ENCODE measurements at places on chromosomes 11 and 22.

- peak; percentile 82 for DNase-seq
These were observed 25.8 kb upstream of the PPFIA1 start for GRCh38 chr11:70244698-70245097.

DNA sequence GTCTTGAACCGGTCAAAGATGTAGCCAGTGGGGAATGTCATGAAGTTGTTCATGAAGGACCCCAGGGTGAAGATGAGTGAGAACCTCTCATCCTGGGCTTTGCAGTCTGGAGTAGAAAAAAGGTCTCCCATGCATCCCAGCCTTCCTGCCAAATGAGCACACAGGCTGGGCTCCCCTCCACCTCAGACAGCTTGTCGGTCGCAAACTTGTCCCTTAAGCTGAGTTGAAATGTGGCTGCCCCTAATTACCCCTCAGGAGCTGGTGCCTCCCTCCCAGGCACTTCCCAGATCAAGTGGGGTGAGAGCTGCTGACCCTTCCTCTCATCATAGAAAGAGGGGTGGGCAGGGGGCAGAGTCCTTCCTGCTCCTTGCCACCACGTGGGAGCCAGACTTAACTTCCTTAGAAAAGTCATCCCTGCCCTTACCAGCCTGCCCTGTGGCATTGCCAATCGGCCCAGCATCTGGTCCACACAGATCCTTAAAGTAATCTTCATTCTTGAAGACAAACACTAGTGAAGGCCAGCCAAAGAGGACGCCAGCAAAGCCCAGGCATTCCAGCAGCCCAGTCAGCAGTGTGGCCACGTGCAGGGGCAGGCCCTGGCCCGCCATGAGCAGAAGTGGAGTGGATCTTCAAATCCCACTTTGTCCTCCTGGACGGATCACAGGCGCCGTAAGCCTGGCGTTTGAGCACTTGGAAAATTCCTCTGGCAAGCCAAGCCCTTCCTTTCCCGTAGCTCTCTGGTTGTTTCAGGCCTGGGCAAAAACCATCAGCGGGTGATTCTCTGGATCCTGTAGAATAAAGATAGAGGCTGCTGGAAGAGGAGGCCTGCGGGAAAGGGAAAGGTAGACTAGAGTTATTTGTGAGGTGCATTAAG lies 1.1 kb downstream of the SLC43A3 start:
- DNase-seq: no peak

DNA sequence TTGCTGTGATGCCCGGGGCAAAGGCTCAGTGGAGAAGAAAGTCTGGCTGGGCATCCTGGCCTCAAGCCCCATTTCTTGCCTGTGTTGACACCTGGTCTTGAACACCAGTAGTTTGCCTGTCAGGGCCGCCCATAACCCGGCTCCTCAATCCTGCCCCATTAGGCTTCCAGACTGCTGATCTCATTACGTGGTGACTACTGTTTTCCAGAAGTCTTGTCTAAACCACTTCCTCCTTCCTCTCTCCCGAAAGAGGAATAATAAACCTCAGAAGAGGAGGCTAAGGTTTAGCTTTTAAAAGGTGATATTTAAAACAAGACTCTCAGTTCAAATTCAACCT lies 97.7 kb downstream of the CD44 start:
- DNase-seq: no peak

DNA sequence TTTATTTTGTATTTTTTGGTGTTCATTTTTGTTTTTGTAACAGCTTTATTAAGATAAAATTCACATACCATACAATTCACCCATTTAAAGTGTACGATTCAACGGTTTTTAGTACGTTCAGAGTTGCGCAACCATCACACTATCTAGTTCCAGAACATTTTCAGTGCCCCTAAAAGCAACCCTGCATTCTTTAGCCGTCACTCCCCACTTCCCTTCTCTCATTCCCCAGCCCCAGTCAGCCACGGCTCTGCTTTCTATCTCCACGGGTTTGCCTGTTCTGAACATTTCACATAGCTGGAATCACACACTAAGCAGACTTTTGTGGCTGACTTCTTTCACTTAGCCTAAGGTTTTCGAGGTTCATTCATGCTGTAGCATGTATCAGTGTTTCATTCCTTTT lies 9.6 kb upstream of the KCNQ1OT1 start:
- DNase-seq: no peak

GRCh38 chr11:20873054-20873453 lies 203.7 kb downstream of the NELL1 start:
- peak; percentile 10 for DNase-seq

- DNase-seq: no peak
These were observed 363.9 kb downstream of the TBC1D22A start for GRCh38 chr22:47126344-47126811.

DNA sequence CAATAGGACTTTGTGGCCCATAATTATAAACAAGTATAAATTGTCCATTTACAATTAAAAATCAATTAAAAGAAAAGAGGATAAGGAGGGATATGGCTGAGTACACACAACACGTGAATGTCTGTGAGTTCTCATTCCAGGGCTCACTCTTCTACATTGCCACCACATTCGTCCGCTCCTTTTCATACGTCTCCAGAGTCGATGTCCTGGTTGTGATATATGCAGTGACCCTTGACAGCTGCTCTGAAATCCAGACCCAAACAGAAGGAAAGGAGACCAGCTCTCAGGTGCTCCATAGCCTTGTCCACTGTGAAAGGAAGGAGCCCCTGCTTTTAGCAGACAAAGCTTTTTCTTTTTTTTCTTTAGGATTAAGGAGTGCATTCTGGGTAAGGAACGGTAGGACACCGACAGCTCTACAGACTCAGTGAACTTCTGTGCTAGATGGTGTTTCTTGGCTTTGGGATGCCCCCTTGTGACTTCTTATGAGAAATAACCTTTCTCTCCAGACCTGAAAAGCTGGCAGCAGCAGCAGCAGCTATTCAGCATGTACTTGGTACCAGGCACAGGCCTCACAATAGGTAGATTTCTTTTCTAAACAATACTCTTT lies 19.7 kb upstream of the DNAJB13 start:
- DNase-seq: peak; percentile 45

GRCh38 chr11:44133335-44133946 lies 38.0 kb downstream of the EXT2 start:
- DNase-seq: no peak

DNA sequence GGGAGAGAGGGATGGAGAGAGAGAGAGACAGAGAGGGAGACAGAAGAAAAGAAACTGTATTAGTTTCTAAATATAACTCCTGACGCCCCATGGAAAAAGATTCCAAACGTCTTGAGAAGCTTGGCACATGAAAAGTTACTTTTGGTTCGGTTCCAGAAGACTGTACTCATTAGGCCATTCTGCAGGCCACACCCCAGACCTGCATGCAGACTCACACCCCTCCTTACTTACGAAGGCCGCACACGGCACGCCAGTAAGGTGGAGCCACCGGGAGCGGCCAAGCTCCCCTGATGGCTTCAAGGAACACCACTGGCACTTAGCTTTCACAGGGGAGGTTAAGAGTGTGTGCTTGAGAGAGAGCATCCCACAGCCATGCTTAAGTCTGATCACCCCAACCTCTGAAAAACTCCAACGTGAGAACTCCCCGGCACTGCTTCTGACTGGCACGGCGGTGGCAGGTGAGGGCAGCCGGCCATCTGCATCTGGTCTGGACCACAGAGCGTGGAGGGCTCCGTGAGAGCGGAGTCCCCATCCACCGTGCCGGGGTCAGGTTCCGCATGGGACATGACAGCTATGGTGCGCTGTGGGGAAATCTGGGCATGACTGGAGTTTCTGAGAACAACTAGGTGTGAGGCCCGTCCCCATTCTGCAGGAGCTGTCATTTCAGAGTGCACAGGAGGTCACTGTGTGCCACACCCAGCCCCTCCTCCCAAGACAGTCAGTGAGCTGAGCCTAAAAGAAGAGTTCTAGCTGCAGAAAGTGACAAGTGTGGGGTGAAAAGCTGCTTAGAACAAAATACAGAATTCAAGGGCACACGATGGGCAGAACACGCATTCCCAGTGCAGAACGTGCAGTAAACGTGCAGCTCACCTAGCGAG lies 62.4 kb downstream of the MYH9 start:
- DNase-seq: peak; percentile 90

GRCh38 chr11:33417121-33417520 lies 159.9 kb downstream of the HIPK3 start:
- no peak for DNase-seq

GRCh38 chr11:88428959-88429358 lies 91.4 kb upstream of the CTSC start:
- DNase-seq: no peak

DNA sequence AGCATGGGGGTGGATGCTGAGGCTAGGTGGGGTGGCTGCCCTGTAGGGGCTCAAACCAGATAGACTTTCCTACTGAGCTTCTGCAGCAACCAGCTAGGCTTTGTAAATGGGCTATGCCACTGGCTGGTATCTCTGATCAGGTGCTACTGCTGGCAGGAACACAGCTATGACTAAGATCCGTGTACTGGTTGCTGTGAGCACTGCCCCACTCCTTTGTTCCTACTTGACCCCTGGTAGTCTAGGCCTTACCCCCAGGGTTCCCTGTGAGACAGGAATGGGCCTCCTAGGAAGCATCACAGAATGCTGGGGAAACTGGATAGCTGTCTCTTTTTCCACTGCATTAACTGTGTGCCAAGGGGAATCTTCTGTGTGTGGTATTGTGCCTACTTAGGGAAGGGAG lies 58.4 kb upstream of the GAB2 start:
- no peak for DNase-seq

GRCh38 chr11:113255096-113255495 lies 59.3 kb upstream of the TTC12 start:
- DNase-seq: no peak

- DNase-seq: no peak
These were observed 13.0 kb downstream of the LTO1 start for GRCh38 chr11:69662021-69662698.

DNA sequence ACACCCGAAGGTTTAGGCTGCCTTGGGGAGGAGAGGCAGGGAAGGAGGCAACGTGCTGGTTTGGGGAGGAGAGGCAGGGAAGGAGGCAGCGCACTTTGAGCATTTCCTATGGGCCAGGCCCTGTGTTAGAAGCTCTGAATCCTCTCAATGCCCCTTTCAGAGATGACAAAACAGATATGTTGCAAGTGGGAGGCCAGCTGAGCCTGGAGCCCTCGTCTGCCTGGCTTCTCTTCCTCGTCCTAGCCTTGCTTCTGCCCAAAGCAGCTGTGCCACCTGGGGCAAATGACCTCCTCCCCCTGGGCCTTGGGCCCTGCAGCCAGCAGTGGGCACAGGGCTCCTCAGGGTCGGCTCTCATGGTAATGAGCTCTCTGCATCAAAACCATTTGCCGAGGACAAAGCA lies 15.3 kb upstream of the LRRC32 start:
- no peak for DNase-seq

- no peak for DNase-seq
These were observed 234.2 kb downstream of the BLID start for GRCh38 chr11:121881806-121882205.

- no peak for DNase-seq
These were observed 3.0 kb upstream of the APLNR start for GRCh38 chr11:57240007-57240406.

- no peak for DNase-seq
These were observed 41.1 kb downstream of the UBASH3B start for GRCh38 chr11:122696662-122697061.

- DNase-seq: no peak
These were observed 91.5 kb downstream of the MIAT start for GRCh38 chr22:26748845-26749244.

- no peak for DNase-seq
These were observed 57.5 kb downstream of the C22orf31 start for GRCh38 chr22:29003975-29004646.

- peak; percentile 70 for DNase-seq
These were observed 3.0 kb downstream of the NCR3LG1 start for GRCh38 chr11:17354601-17354991.

DNA sequence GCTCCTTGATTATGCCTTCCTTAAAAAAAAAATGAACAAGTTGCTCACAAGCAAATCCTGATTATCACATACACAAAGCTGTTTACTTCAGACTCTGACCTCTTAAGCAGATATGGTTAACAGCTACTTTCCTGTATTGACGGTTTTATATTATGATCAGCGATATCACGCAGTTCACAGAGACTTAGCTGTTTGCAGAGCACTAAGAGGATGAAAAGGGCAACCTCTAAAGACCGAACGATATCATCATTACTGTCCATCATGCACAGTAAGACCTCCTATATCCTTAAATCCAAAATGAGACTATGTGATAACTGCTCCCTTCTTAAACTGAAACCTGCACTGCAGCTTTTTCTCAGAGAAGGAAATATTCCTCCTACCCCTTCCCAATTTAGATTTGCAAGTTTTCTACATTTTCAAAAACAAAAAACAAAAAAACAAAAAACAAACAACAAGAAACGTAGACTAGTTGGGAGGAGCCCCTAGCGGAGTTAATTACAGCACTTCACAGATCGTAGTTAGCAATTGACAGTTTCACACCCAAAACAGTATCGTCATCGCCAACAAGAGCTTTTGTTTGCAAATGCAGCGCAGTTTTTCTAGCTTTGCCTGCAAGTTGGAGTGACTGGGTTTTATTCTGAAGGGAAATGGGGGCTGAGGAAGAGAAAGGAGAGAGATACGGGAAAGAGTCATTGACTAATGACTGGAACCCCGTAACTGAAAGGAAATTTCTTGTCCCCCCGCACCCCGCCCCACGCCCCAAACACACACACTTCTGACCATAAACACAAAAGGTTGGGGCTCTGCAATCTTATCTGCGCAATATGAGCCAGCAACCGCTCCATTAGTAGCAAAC lies 1.2 kb downstream of the DDX6 start:
- peak; percentile 33 for DNase-seq

GRCh38 chr11:45485070-45485707 lies 180.2 kb downstream of the CHST1 start:
- DNase-seq: no peak
